ENCODE measurements at places on chromosomes 5 and 9.

DNA sequence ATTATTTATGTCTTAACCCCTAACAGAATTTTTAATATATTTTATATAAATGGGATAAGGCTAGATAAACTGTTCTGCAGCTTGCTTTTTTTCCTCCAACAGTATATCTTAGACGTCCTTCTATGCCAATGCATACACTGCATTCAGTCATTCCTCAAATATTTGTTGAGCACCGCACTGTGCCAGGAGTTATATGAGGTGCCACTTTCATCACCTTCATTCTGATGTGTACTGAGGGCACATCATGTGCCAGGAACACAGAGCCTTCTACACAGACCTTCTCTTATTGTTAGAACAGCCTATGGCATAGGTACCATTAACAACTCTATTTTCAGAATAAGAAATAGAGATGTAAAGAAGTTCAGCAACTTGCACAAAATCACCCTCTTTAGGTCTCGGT is 570.1 kb downstream of the CDK5RAP2 start:
- no peak for DNase-seq

DNA sequence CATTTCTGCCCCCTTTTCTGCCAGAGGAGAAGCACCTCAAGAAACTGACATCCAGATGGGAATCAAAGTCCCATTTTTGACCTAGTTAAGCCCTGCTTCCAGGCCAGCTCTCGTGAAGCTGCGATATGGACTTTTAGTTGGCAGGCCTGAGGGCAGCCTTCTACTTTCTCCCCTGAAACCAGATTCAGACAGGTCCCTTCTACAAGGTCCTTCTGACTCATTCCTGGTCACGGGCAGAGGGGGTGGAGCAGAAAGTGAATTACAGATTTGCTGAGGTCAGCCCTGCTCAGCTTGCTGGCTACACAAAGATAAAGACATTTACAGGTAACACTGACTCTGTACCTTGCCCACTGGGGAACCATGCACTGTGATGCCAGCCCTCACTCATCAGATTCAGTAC is 52.8 kb upstream of the TUT7 start:
- DNase-seq: no peak

GRCh38 chr9:137832830-137833590 is 44.6 kb upstream of the CACNA1B start:
- peak; percentile 50 for DNase-seq

DNA sequence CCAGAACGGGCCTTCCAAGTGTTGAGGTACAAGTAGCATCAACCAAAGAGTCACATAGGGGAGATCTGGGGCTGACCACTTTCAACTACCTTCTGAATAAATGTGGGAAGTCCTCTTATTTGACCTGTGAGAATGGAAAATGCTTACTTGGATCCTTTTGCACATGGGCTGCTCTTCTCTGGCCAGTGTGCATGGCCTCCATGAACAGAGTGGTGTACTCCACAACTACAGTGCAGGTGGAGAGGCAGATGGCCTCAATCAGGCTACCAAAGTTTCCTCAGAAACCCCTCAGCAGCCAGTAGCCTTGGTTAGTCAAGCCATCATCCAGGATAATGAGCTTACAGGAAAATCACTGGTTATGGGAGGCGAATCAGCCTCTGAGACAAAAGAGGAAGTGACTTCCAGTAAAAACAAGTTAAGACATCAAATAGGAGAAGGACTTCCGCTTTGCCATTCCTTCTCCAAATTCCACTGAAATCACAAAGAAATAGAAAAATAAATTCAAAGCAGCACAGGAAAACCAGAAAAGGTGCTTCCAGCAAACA is 18.3 kb upstream of the FCHO2 start:
- DNase-seq: no peak

DNA sequence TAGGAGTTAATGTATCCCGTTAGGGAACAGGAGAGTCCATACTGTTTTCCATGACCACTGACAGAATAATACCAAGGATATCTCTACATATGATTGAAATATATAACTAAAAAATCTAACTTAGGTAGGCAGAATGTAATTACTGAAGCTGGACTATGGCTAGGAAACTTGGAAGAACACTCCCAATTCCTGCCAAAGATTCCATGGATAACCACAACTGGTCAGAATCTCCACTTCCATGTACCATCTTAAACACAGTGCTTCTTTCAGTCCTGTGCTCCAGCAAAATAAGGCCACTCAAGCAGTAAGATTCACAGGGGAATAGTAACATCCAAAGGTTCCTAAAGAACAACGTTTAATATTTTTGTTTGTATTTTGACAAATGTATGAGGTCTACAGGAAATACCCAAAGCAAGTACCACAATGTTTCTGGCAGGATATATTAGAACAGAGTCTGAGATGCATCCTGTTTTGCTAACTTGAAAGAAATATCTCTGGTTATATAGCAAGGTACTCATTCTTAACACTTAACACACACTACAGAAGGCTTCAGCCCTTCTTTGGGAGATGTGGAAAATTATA is 295.0 kb downstream of the ADAMTS6 start:
- DNase-seq: no peak

GRCh38 chr9:32742296-32742695 is 41.0 kb upstream of the TMEM215 start:
- no peak for DNase-seq

DNA sequence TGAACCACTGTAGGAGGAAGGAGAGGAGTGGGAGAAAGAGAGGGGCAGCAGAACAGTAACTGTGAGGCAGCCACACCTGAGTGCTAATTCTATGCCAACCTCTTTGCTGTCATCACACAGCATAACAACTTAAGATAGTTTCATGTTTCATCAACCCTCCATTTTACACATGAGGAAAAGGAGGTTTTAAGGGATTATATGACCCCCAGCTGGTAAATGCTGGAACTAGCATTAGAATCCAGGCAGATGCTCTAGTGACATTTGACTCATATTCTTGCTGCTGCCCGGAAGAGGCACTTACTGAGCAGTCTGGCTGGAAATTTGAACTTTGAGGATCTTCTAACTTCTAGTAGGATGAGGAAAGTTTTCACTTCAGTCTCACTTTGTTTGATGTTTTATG is 24.1 kb upstream of the VLDLR start:
- DNase-seq: no peak

DNA sequence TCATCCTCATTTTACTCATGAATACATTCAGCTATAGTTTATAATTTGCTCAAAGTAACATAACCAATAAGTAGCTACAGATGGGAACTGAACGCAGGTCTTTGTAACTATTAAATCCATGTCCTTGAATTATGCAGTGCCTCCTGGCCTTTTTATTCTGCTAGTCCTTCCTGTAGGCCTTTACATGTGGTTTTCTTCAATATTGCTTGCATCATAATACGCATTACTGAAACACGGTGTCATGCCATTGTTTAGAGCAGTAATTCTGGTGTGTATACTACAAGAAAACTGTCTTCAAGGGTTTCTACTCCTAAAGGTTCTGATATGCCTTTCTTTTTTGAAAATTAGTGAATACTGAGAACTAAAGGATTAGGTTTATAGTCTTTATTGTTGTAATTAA is 20.7 kb downstream of the CWC27 start:
- no peak for DNase-seq

DNA sequence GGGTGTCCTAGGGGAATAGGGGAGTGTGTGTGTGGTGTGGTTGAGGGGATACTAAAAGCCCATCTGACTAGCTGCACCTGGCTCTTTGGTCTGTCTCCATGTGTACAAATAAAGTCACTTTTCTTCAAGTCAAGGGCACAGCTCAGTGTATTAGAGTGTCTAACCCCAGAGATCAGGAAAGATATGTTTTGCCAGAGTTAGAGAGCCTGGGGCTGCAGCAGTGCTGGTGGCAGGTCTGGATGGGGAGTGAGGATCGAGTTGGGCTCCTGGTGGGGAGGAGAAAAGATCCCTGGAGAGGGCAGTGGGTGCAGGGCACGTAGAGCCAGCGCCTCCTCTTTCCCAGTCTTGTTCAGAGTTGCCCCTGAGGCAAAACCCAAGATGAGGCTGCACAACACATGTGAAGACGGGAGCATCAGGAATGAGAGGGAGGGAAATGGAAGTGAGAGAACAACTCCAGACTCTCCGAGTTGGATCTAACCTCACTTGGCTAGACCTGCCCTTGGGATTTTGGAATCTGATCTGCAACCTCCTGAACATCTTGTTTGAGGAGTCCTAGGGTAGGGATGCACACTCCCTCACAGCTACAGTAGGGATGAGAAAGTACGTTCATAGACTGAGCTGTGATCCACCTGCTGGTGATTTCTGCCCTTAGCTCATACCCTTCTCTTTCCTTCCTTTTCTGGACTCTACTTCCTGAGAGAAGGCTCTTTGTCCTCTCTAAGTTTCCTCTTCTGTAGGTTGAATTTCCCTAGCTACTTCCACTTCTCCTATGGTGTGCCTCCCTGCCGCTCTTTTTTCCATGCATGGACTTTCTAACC is 309.9 kb downstream of the ZSWIM6 start:
- no peak for DNase-seq

- no peak for DNase-seq
Observed at GRCh38 chr5:173775261-173776197, 112.6 kb upstream of the CPEB4 start.

DNA sequence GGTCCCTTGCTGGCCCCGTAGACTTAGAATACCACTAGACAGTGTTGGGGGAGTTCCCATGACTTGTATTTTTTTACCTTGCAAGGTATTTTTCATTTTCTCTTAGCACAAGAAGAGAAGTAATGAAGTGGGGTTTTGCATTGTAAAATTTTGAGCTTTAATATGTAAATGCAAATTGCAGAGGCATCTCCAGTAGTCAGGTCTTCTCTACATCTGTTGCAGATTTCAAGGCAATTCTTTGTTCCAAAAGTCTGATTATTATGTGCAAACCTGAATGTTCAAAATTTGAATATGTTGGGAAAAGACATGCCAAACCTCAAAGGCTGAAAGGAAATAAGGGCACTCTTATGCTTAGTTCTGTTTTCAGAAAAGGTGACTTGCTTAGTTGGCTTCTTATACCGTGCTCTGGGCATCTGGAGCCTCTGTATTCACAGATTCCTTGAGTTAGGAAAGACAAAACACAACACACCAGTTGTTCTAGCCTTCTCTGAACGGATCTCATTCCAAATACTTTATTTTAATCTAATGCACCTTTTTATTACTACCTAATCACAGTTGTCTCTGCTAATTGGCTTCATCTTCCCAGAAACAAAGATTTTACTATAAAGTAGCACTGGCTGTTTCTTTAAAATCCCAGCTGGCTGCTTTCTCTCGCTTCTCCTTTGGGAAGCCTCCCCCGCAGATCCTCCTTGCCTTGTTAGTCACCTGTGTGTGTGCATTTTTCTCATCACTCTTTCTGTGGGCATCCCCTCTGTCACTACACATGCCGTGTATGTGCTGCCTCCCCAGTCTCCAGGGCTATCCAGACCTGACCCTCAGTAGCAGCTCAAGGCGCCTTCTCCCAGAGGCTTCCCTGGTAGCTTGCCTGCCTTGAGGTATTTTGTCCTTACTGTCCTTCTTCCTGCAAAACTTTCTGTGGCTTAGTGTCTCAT is 138.2 kb downstream of the TLE4 start:
- DNase-seq: no peak

DNA sequence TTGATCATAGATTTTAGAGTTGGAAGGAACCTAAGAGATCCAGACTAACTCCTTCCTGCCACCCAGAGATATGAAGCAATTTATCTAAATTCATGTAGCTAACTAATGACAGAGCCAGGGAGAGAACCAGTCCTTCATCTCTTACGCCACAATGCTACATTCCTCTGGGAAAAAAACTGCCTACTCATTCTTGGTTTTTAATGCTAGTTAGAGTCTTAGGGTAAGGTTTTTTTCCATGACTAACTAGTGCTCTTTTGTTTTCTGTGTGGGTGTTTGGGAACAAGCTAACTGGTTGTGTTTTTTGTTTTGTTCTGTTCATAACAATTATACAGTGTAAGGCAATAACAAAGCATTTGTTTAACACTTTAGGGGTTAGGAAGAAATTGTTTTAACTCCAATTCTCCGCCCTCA is 52.4 kb downstream of the SLC44A1 start:
- no peak for DNase-seq

DNA sequence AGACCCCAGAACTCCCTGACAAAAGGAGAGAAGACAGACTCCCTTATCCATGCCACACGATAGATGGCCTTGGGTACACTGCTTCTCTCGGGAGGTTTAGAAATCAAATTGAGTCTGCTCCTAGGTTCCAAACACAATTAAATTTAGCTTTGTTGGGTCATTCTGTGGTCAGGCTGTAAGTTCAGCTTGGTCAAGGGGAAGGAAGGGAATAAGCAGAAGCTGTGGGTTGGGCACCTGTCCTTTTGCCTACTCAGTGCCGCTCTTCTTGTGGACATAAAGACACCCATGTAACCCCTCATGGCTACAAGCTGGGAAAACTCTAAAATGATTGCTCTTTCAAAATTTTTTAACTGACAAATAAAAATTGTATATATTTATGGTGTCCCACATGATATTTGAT is 19.1 kb upstream of the AK3 start:
- DNase-seq: no peak

DNA sequence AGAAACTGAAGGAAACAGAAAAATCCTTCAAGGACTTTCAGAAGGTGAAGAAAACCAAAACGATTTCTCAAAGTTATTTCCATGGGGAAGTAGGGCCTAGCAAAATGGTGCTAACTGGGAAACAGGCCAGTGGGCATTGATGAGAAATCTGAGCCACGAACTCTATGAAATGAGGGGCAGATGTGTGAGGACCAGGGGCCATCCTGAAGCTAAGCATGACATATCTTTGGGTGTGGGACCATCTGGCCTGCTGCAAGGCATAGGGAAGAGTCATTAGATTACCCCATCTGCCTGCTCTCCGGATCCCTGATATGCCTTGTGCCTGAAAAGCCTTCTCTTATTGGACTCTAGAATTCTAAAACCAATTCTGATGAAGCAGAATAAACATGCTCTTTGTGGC is 143.8 kb downstream of the PALM2AKAP2 start:
- no peak for DNase-seq

DNA sequence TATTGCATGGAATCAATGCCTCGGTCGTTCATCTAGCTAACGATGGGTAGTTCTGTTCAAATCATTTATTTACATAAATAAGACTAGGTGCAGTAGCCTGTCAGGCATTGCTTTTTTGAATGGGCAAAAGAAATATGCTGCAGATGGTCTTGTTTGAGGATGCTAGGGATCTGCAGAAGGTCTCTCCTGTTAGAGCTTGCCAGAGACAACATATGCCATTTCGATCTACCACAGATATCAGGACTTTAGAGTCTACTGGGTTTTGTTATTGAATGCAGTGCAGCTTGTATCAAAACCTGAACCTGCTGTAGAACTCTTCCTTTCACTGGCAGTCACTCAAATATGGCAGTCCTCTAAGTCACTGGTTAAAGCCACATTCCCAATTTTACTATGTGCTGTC is 381.1 kb upstream of the CDH10 start:
- no peak for DNase-seq

DNA sequence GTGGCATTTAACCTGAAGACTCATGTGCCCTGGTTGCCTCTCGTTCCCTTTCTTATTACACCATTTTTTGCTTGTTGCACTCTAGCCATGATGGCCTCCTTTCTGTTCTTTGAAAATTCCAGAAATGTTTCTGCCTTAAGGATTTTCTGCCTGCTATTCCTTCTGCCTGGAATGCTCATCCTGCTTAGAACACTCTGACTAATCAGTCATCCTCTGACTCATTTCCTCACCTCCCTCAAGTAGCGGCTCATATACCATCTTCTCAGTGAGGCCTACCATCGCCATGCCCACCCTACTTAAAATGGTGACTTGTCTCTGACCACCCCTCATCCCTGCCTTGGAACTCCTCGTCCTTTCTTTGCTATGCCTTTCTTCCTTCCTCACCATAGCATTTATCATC is 68.8 kb downstream of the KIF4B start:
- no peak for DNase-seq

All from right cardiac atrium (tissue), 5 donors.